ENCODE measurements at places on chromosomes 1 and 21. TPM values are rescaled to one million over a fixed set of nuclear protein-coding genes. Genes with fewer than 3 reads are reported as not detected.

DNA sequence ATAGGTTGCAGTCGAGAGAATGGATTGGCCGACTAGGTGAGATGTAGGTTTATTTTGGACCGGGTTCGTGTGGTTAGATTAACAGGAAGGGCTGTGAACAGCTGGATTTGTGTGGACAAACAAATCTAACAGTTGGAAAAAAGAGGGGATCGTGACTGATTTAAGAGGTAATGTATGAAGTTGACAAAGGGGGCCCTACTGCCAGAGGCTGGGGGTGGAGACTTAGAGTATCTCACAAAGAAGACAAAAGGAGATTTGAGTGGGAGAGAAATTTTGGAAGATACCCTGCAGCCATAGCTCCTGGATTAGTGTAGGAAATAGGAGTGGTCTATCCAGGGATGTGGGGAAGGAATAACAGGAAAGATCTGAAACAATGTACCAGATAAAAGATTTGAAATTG, 38.8 kb upstream of the PLA2G5 start:
- DNase-seq = no peak

IKBKE gene
- total RNA-seq = 14.3 TPM

GRCh38 chr1:203126151-203126865, 1.2 kb upstream of the ADORA1 start:
- no peak for DNase-seq

DNA sequence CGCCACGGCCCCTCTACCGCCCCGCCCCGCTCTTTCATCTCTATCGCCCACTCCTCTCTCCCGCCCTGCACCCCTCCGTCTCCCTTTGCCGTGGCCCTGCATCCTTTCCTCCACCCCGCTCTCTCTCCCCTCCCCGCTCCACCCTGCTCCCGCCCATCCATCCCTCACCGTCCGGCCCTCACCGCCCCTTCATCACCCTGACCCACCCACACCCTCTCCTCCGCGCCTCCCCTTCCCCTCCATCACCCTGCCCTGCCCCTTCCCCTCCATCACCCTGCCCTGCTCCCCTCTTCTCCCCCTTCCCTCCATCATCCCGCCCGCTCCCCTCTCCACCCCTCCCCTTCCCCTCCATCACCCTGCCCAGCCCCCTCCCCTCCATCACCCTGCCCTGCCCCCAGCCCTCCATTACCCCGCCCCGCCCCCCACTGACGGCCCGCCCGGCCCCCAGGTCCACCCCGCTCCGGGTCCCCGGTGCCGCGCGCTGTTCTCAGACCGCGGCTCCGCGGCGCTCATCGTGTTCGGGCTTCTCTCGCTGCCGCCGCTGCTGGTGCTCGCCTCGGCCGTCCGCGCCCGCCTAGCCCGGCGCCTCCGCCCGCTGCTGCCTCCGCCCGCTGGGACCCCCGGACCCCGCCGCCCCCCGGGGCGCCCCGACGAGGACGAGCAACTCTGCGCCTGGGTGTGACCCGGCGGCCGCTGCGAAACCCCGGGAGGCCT, 6.2 kb upstream of the ANKRD65 start:
- DNase-seq = peak; percentile 46

- DNase-seq = peak; percentile 20
Observed at GRCh38 chr1:193070942-193071341, 11.5 kb downstream of the RO60 start.

GRCh38 chr1:7104339-7104738, 319.1 kb downstream of the CAMTA1 start:
- DNase-seq = peak; percentile 4

DNA sequence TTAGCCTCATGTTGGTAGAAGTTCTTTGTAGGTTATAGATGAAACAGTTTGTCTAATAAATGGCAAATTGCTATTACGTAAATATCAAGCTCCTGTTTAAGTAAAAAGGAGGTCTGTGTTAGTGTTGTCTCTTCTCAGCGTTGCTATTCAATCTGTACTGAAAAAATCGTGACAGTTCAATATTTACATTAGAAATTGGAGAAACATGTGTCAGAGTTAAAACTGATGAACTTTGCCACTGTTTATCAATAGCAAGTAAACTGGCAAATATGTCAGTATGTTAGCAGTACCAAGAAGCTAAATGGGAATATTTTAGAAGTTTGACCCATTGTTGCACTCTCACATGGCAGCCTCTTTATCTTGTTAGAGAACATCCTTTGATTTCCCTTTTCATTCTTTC, 218.5 kb downstream of the GPR52 start:
- no peak for DNase-seq

DNA sequence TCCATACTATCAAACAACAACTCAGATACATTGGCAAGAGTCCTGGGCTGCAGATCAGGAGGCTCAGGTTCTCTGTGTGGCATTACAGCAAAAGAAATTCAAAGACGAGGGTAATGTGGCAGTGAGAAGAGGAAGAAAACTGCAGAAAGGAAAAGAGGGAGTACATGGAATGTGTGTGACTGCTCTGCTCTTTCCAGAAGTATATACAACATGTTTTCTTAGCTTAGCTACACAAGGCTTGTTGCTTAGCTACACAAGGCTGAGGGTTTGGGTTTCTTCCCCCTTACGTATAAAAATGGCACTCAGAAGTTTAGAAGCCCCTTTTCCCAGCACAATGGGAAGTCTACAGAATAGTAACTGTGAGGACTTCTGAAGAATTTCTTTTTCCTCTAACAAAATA, 86.0 kb downstream of the PRRX1 start:
- DNase-seq = no peak

RGS13 gene
- not detected for total RNA-seq

MAP7D1 gene
- 125 TPM for total RNA-seq

MROH7 gene
- total RNA-seq = 0.11 TPM

GRCh38 chr1:227785805-227786671, 29.4 kb upstream of the PRSS38 start:
- DNase-seq = no peak

ABCG1 gene
- total RNA-seq = 12.1 TPM

DNA sequence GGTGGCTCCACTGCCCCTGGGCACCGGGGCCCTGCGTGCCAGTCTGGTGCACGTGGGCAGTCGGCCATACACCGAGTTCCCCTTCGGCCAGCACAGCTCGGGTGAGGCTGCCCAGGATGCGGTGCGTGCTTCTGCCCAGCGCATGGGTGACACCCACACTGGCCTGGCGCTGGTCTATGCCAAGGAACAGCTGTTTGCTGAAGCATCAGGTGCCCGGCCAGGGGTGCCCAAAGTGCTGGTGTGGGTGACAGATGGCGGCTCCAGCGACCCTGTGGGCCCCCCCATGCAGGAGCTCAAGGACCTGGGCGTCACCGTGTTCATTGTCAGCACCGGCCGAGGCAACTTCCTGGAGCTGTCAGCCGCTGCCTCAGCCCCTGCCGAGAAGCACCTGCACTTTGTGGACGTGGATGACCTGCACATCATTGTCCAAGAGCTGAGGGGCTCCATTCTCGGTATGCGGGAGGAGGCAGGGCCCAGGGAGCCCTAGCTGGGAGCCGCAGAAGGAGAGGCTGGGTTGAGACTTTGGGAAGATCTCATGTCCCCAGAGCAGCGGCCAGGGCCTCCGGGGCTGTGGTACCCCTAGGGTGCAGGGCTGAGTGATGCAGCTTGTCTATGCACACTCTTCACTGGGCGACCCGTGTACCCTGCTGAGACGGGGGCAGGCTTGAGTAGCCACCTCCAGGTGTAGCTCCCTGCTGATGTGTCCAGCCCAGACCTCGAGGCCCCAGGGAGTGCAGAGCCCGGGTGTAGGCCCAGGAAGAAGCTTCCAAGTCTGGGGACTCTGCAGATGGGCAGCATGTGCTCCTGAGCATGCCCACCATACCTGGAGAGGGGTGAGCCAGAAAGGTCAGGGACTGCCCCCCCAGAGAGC, 1.8 kb downstream of the VWA1 start:
- no peak for DNase-seq

DNA sequence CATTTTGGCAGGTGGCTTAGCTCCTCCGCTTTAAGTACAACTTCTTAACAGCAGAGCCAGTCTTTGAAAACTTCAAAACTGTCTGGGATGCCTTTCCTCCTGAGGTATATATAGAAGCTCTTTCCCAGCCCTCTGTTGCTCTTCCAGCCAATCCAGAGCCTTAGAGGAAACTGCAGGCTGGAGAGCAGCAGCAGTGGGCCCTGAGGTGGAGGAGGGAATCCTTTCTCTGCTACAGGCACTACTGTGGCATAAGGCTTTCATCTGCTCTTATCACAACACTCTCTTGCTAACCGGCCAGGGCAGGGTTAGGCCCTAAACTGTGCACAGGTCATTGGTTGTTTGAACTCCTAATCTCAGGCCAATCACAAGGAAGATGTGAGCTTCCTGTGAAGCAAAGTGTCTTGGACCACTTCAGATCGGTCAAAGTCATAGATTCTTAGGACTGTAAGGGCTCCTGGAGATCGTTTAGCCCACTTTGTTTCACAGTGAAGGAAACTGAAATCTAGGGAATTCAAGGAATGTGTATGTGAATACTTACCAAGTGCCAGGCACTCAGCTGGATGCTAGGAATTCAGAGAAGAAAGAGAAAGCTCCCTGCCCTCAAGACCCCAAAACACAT, at the start of gene RGS5:
Gene RGS5, minus strand, starts transcription at position 84 of the 619 bp plus-strand sequence. Its CDS starts 81 bp downstream, at position 3.
- no peak for DNase-seq

DNA sequence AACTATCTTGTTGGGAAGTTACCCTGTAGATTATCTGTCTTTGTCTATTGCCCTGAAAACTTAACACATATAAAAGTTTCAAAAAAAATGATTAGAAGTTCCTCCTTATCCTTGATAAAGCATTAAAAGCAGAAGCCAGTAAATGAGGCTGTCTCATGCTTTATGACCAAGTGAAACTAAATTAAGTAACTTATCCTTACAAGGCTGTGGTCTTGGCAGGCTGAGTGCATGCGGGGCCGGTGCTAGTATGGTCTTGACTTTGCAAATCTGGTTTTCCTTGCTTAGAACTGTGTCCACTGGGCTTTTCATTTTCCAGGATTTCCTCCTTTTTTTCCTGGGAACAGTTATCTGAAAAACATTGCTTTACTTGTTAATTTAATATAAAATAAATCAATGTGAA, 43.1 kb downstream of the PCNX2 start:
- no peak for DNase-seq

NR1I3 gene
- total RNA-seq = not detected

GRCh38 chr1:23742670-23743286, 493 bp upstream of the ELOA start:
- peak; percentile 45 for DNase-seq

DNA sequence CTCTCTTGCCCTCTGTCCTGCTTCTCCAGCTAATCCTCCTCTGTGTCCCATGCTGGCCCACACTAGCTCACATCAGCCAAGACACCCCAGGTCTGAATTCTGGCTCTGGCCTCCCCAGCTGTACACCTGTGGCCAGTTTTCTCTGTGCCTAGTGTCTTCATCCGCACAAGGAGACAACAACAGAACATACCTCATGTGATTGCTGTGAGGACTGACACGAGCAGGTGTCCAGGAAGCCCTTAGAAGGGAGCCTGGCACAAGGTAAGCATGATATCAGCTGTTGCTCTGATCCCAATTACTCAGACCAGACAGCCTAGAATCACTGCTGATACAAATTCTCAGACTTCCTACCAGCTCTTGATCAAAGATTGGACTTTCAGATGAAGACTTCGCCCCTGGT, 71.2 kb upstream of the GJB5 start:
- DNase-seq = no peak

GRCh38 chr1:25689686-25690381, 73.2 kb downstream of the MAN1C1 start:
- peak; percentile 52 for DNase-seq

NCMAP gene
- total RNA-seq = 0.20 TPM

FCRLA gene
- not detected for total RNA-seq

- DNase-seq = no peak
Observed at GRCh38 chr1:10064416-10065343, 31.9 kb downstream of the UBE4B start.

- DNase-seq = no peak
Observed at GRCh38 chr1:80917225-80917624, 883.5 kb upstream of the ADGRL2 start.

DNA sequence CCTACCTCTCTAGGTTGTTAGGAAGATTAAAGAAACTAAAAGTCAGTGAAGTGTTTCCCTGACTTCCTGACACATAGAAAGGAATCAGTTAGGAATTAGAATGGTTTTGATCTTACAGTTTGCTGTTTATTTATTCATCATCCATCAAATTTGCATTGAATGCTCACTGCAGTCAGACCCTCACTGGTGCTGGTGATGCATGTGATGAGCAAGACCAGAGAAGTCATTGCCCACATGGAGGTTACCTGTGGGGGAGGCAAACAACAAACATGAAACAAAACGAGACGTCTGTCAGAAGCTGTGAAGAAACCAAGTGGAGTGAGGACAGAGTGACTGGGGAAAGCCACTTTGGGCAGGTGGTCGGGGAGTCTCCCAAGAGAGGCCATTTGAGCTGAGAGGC, 6.4 kb downstream of the CTPS1 start:
- DNase-seq = no peak

C1QC gene
- not detected for total RNA-seq

DNA sequence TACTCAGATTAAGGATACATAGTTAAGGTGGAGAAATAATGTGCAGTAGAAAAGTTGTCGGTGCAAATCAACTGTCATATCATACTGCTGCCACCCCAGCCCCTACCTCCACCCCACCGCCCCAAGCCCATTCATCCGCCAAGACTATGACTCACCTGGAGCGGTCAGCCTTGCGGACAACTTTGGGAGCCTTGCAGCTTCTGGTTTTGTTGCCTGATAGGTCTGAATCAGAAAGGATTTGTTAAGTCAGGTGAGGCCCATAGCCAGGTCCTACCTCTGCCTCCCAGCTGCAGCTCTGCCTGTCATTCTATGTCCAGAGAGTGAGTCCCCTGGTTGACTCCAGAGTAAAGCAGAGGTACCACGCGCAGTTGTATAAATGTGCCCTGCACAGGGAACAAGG, 12.6 kb downstream of the C1orf162 start:
- DNase-seq = no peak

GRCh38 chr1:36913016-36913415, 121.3 kb downstream of the GRIK3 start:
- DNase-seq = no peak

CELA3B gene
- not detected for total RNA-seq

- no peak for DNase-seq
Observed at GRCh38 chr1:248758352-248758751, 2.8 kb upstream of the LYPD8 start.

DNA sequence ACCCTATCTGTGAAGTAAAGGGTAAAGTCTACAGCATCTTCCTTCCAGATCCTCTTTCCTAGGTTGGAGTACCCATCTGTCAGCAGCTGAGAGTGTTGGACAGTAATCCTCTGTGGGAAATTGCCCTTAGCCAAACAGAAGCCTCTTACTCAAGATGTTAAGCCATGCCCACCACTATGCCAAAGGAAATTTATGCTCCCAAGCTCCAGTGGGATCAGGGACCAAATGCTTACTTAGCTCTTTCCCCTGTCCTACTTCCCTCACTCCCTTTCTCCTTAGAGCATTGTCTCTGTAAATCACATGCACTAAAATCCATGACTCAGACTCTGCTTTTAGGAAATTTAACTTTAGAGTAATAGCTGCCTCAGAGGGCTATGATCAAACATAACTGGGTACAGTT, 254.0 kb downstream of the BRINP2 start:
- DNase-seq = no peak

Measured in activated CD8-positive, alpha-beta T cell treated with anti-CD3 and anti-CD28 coated beads for 36 hours (primary cell).